ENCODE measurements at places on chromosomes 13 and 19. TPM values are rescaled to one million over a fixed set of nuclear protein-coding genes. Genes with fewer than 3 reads are reported as not detected.

- DNase-seq: no peak
Measured at GRCh38 chr13:111129465-111130115, 14.5 kb downstream of the ARHGEF7 start.

Gene HSH2D
- 80.6 TPM for total RNA-seq

Gene SYCN
- total RNA-seq: not detected

Gene UGGT2
- total RNA-seq: not detected

- no peak for DNase-seq
Measured at GRCh38 chr13:30429721-30430694, 7.7 kb downstream of the UBE2L5 start.

DNA sequence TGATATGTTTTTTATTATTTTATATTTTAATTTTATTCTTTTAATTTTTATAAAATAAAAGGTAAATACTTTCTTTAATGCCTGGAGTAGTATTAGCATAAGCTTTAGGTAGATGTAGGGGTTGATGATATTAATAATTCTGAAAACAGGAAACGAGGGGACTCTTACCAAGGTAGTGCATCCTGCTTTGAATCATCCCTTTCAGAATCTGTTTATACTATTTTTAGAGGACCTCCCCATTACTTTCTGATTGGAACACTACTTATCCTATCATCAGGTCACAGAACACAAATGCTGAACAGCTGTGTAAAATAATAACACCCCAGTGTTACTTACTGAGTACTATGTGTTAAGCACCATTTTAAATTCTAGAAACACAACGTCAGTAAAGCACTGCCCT lies 27.3 kb downstream of the COG6 start:
- DNase-seq: no peak

- DNase-seq: no peak
Measured at GRCh38 chr13:114161028-114161556, 18.0 kb upstream of the CFAP97D2 start.

GRCh38 chr19:8526345-8527091 lies 12.6 kb upstream of the ZNF414 start:
- DNase-seq: no peak
